ENCODE measurements at places on chromosomes 13 and 19.

DNA sequence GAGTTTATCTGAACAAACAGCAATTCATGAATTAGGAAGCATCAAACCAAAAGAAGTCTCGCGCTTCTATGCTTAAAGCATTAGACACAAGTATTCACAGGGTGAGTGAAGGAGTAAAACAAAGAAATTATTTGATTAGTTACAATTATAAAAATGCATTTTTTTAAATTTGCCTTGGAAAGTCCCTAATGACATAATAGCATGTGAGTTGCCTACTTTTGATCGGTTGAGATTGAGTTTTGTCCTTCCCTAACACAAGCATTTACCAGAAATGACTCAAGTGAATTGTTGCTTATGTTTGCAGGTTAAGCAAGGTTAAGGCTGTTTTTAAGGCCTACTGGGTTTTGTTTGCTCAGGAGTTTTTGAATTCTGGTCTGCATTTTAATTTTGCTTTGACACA lies 389 bp upstream of the ZNF649 start:
- no peak for DNase-seq

GRCh38 chr13:44388427-44389059 lies 14.9 kb downstream of the SERP2 start:
- DNase-seq, result no peak

- DNase-seq, result no peak
These were observed 1.9 kb downstream of the DCAF15 start for GRCh38 chr19:13954185-13954584.

- DNase-seq, result peak; percentile 88
These were observed at the start of gene ZNF266 for GRCh38 chr19:9435279-9436268. Gene ZNF266, minus strand, starts transcription at chr19:9435573. Its CDS starts 15,484 bp downstream, at chr19:9420089.

DNA sequence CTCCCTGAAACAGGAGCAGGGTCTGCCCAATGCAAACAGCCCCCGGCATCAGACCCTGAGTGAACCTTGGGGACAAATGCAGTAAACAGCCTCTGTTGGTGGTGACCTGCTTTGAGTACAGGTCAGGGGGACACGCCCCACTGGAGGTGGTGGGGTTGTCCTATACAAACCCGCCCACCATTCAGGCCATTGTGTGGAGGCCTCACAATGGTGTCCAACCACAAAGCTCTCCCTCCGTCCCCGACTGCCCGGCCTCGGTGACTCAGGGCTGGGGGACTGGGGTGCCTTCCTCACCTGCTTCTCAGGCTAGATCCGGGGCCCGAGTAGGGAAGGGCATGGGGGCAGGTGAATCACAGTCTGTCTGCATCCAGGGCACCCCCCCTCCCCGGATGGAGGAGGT lies 1.5 kb downstream of the MUC16 start:
- DNase-seq, result no peak

DNA sequence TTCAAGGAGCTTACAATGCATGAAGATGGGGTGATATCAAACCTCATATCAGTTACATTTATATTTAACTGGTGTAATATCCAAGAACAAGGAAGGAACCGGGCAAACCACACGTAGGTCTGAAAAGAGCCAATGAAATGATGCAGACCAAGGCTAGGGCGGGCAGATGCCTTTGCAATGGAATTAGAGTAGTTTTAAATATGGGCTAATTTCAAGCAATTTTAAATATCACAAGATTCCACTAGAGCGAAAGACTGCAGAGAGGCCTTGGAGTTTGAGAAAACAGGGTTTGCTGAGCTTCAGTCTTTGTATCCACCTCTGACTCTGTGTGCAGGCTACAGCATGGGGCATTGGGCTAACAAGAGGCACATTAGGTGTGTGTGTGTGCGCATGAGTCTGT lies 53.9 kb upstream of the ZNF536 start:
- DNase-seq, result no peak

GRCh38 chr13:31322026-31322425 lies 122.3 kb downstream of the B3GLCT start:
- DNase-seq, result no peak

DNA sequence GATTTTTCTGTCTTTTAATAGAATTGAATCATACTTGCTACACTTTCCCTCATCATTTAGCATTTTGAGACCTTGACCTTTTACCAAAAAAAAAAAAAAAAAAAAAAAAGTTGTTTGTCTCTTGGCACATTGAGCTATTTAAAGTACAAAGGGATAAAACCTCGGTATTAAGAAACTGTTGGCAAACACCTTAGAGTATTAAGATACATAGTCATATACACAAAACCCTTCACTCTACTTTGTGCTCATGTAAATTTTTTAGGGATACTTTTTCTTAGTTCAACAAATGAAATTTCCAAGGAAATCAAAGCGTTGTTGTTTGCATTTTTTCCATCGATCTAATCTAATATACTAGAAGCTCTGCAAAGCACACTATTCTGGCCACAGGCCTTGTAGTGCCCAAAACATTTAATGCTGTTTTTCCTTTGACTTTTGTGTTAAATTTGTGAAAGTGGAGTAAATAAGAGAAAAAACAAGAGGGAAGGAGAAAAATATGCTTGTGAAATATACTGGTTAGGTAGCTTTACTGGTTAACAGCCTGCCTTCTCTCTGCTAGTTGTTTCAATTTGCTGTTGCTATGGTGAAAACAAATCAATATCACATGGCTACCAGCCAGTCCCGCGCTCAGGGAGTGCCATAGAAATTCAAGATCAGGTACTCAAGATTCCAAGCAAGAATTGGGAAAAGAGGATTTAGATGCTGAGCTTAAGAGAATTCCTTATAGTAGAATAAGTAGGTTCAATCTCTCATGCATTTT lies 2.6 kb downstream of the MBNL2 start:
- no peak for DNase-seq

DNA sequence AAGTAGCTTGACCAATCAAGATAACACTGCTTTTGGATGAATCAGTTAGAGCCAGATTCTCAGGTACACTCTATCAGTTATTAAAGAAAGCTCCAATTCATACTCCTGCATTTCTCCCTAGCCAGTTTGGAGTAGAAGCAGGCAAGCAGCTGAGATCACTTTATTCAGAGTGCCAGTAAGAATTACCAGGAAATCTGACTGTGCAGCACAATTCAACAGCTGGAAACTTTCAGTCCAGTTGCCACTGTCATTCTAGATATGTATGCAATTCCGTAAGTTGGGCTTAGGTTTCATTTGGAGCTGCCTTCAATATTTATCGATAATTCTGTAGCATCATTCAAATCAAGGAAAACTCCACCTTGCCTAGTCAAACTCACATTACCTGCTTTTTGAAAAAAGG lies 2625.6 kb upstream of the PCDH20 start:
- no peak for DNase-seq

- peak; percentile 34 for DNase-seq
These were observed 154.0 kb upstream of the GPR12 start for GRCh38 chr13:26914624-26915023.

DNA sequence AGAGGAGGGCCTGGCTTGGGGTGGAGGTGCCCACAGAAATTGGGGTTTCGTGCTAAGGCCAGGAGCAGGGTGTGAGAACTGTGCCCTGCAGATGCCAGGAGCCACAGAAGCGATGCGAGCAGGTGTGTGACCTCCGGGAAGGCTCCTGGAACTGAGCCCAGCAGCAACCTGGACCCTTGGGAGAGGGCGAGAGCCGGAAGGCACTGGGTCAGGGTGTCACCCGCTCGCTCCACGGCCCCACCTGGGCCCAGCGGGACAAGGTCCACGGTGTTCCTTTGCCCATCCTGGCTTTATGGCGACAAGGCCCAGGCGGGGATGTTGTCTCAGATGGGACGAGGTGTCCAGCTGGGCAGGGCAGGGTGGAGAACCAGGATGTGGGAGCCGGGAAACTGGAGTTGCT lies 4.2 kb downstream of the MISP start:
- DNase-seq, result no peak

Data from head of caudate nucleus (tissue), 42 donors.